ENCODE measurements at places on chromosomes 6 and 20.

- DNase-seq, result no peak
Observed at GRCh38 chr20:54629632-54630031, 154.2 kb downstream of the DOK5 start.

- DNase-seq, result no peak
Observed at GRCh38 chr6:168221497-168222079, 98.0 kb downstream of the DACT2 start.

DNA sequence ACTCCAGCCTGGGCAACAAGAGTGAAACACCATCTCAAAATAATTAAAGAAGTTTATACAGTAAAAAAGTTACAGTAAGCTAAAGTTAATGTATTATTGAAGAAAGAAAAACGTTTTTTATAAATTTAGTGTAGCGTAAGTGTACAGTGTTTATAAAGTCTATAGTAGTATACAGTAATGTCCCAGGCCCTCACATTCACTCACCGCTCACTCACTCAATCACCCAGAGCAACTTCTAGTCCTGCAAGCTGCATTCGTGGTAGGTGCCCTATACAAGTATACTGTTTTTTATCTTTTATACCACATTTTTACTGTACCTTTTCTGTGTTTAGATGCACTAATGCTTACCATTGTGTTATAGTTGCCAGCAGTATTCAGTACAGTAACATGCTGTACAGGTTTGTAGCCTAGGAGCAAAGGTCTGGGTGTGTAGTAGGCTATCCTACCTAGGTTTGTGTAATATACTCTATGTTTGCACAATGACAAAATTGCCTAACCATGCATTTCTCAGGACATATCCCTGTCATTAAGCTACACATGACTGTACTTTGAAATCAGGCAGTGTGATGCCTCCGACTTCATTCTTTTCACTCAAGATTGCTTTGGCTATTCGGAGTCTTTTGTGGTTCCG is 16.7 kb downstream of the MGME1 start:
- DNase-seq, result no peak

DNA sequence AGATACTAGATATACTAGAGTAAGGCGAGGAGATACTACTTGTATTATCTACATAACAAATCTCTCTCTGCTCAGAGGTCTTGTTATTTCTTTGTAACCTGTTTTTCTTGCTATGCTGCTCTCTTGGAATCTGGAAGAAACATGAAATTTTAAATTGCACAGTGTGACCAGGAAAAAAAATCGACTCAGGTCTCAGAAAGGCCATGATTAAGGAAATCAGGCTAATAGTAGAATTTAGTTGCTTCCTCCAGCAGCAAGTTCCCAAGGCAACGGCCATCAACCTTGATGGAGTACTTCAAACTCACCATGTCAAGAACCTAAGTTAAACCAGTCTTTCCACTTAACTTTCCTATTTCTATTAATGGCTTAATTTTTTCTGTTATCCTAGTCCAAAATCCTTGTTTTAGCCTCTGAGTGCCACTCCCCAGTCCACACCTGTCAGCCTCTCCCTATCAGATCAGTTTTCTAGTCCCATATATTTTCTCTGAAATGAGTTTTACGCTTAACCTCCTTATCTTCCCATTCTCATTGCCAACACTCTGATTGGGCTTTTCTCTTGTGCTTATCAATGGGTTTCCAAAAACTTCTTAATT is 87.7 kb upstream of the BEND3 start:
- DNase-seq, result no peak

GRCh38 chr6:144809120-144809519 is 524.0 kb downstream of the UTRN start:
- DNase-seq, result no peak

DNA sequence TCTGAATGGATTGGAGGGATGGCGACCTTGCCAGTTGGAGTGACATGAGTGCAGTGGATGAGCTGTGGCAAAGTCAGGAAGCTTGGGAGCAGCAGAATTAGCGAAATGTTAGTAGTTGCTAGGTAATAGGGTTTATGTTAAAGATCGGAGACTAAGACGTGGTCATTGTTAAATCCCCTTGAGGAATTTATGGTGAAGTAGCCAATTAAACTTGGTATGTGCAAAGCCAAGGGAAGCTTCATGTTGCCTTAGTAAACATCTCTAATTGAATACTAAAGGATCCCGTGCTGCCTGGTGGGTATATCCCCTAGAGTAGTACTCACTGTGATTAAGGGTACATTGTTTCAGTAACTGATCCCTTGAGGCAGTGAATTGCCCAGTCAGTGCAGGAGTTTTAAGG is 106.0 kb downstream of the PRIM2 start:
- peak; percentile 94 for DNase-seq

DNA sequence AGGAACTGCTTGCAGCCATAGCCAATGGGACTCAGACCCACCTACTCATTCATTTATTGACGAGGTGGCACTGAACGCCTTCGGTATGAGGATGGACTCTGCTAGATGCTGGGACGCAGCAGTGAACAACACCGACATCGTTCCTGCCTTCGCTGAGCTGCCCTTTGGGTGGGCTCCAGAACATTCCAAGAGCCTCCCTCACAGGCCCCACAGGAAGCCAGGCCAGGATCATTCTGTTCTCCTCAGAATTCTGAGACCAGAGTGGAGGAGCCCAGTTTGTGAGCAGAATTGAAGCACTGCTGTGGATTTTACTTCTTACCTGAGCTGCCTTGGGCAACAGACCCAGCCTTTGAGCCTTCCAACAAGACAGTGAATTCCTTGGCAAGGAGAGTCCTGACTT is 82.1 kb downstream of the KCNB1 start:
- no peak for DNase-seq

DNA sequence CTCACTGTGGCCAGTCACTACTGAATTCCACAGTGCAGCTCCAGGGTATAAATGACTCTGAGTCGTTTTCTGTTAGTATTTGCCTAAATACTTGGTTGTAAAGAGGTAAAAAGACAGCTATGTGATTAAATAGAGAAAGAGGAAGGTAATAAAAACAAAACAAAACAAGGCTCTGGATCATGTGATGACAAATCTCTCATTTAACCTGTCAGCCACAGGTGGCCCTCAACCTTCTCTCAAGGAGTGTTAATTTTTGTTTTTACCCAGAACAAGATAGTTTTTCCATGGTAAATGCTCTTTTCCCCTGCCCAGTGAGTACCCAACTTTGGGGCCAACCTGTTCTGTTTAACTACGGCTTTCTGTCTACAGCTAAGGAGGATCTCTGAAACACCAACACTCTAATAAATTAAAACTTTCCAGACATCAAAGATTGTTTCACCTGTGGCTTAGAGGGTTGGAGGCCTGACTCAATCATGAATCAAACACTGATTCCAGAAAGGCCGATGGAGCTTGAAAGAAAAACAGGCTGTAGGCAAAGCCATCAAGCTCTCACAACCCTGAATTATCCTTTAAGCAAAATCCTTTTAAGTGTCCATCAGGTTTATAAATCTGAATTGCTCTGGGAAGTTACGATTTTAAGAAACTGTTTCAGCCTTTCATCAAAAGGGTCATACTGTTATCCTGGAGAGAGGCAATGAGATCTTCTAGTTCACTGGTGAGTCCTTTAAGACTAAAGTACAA is 81.5 kb upstream of the BCLAF1 start:
- DNase-seq, result no peak

- no peak for DNase-seq
Observed at GRCh38 chr20:53883098-53883911, 187.1 kb downstream of the BCAS1 start.

- DNase-seq, result no peak
Observed at GRCh38 chr20:45181639-45182038, 6.9 kb downstream of the PI3 start.

GRCh38 chr6:23222724-23223123 is 653.4 kb downstream of the HDGFL1 start:
- DNase-seq, result no peak

DNA sequence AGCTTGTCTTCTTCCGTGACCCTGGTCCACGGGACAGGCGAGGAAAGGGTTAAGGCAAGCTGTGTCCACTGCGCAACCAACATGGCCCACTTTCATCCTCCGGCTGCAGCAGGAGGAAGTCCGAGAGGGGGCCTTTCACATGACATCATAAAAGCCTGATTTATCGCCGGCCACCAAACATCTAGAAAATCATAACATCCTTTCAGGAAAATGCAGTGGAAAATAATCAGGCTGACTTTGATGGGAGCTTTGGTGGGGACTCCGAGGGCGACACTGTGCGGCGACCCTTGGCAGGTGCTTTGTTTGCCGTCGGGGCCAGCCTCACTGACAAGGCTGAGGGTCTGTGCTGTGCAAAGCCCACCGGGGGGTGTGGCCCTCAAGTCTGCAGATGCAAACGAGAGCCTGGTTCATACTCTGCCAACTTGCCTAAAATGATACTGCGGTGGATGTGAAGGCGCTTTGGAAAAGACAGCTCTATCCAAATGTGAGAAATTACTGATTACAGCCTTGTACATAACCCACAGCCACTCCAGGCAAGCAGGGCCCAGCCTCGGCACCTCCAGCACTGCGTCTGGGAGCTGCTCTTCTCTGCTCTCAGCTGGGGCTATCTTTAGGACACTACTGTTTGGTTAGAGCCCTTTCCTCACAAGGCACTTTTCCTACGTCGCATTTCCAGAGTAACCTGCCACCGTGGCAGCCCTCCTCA is 25.7 kb downstream of the FOXC1 start:
- DNase-seq, result no peak

- no peak for DNase-seq
Observed at GRCh38 chr6:41936073-41936837, 5.4 kb downstream of the CCND3 start.

DNA sequence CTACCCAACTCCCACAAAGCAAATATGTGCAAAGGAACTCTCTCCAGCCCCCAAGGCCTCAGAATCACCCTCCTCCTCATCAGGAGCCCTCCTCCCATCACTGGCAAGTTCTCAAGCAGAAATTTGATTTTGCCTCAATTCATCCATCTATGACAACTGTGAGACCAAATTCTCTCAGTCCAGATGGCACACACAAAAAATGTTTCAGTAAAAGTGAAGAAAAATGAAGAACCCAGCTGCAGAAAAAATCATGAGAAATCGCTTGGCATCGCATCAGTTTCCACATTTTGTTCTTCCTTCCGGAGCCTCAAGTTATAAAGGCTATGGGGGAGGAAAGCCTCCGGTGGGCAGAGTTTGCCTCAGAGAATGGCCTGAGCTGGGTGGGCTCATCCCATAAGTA is 6.4 kb upstream of the CD24 start:
- no peak for DNase-seq

- no peak for DNase-seq
Observed at GRCh38 chr20:48186915-48187314, 401.6 kb upstream of the SULF2 start.

GRCh38 chr20:10297684-10298240 is 79.1 kb downstream of the SNAP25 start:
- no peak for DNase-seq

DNA sequence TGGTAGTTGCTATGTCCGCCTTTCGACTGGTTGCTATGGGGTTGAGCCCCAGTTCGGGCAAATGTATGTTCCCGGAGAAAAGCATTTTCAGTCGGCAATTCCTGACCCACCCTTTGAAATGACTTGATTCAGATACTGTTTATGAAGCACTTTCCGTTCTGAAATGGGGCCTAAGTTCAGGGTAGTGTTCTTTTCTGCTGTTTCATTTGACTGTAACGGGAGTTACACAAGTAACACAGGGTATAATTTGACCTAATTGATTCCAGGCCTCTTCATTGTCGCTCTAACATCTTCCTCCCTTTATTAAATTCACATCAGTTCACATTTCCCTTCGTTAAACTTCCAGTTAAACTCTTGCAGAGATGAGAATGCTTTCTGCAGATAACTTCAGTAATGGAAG is 85.5 kb downstream of the BMP6 start:
- no peak for DNase-seq

GRCh38 chr20:44827401-44827800 is 17.1 kb upstream of the RIMS4 start:
- no peak for DNase-seq

- DNase-seq, result no peak
Observed at GRCh38 chr20:18003897-18004296, 35.1 kb downstream of the MGME1 start.

- DNase-seq, result no peak
Observed at GRCh38 chr6:162343936-162344645, 383.5 kb downstream of the PRKN start.

GRCh38 chr20:10610251-10610650 is 63.5 kb downstream of the JAG1 start:
- no peak for DNase-seq

- DNase-seq, result no peak
Observed at GRCh38 chr20:38034961-38035360, 1.4 kb downstream of the RPRD1B start.

GRCh38 chr6:11317885-11318771 is 85.7 kb upstream of the NEDD9 start:
- DNase-seq, result no peak

DNA sequence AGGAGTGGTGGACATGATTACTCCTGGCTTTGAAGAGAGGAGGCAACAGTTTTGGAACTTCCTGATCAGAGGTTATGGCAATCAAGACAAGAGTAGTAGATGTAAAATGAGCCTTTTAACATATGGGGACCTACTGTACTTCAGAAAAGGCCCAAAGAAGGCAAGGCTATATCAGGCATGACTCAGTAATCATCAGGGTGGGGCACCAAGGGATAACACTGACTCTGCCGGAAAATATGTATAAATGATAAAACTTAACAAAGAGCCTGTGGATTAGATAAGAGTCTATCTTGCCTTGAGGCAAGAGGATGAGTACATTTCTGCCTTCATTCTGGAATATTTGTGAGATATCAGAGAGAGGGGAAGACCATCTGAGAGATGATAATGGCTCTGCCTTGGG is 1389.9 kb upstream of the MAP3K7 start:
- DNase-seq, result no peak

- DNase-seq, result no peak
Observed at GRCh38 chr6:16337295-16337975, 99.0 kb downstream of the GMPR start.

GRCh38 chr6:32192608-32193039 is at the start of gene GPSM3:
GPSM3 (minus strand) TSS chr6:32192643; CDS start chr6:32192513, 130 bp downstream.
- no peak for DNase-seq

DNA sequence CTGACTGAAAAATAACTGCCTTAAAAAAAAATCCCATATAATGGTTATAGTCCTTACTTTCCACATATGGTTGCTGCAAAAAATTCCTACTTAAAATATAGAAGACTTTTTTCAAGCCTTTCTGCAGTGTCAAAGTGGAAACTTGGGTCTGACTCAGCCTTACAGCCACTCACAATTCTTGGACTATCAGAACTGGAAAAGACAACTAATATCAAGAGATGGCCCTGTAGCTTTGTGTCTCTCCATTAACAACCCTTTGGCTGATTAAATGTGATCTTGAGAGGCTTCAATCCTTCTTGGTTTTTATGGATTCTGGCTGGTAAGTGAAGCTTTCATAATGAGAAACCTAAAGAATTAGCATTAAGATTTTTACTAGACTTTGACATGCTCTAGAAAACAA is 307.8 kb downstream of the RNGTT start:
- no peak for DNase-seq

GRCh38 chr20:32236048-32236533 is 28.4 kb downstream of the POFUT1 start:
- no peak for DNase-seq

DNA sequence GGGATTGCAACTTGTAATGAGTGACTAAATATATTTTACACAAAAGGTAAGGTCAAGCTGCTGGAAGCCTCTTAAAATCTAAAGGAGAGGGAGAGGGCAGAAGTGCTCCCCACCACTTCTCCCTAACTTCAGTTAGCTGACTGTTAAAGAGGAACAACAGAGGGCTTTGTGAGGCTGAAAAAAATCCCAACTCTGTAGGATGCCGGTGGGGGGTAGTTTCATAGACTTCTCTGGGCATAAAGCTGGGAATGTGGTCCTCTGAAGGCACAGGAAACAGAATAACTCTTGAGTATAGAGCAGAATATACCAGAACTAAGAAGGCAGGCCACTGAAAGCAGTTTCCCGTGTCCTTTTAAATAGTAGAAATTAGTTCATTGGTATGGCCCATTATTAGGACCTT is 71.6 kb downstream of the KIF6 start:
- no peak for DNase-seq

All from iPS DF 19.7 (cell line).